ENCODE measurements at places on chromosomes 5 and 9.

- DNase-seq: no peak
These were observed 160.7 kb downstream of the TTC39B start for GRCh38 chr9:15146268-15146700.

GRCh38 chr5:157827423-157827822 is 31.5 kb downstream of the CLINT1 start:
- no peak for DNase-seq

GRCh38 chr9:136653323-136654079 is 9.2 kb upstream of the EGFL7 start:
- no peak for DNase-seq

GRCh38 chr5:67353500-67354450 is 157.2 kb upstream of the CD180 start:
- DNase-seq: no peak

DNA sequence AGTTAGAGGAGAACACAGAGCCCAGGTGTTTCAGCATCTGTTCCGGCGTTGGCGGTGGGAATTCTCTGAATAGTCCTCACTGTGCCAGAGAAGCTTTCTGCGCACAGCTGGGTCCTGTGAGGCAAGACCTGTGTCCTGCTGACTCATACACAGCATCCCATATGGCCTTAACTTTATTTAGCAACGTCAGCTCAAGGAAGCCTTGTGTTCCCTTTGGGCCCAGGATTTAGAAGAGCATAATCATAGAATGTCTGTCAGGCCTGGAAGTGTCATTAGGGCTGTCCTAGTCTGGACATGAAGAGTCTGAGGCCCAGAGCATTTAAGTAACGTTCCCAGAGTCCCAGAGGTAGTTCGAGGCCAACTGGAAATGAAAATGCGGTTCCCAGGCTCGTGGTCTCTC is 188.6 kb upstream of the DMRT1 start:
- no peak for DNase-seq

- DNase-seq: no peak
These were observed 837 bp downstream of the PCDHB2 start for GRCh38 chr5:141095263-141095641.

DNA sequence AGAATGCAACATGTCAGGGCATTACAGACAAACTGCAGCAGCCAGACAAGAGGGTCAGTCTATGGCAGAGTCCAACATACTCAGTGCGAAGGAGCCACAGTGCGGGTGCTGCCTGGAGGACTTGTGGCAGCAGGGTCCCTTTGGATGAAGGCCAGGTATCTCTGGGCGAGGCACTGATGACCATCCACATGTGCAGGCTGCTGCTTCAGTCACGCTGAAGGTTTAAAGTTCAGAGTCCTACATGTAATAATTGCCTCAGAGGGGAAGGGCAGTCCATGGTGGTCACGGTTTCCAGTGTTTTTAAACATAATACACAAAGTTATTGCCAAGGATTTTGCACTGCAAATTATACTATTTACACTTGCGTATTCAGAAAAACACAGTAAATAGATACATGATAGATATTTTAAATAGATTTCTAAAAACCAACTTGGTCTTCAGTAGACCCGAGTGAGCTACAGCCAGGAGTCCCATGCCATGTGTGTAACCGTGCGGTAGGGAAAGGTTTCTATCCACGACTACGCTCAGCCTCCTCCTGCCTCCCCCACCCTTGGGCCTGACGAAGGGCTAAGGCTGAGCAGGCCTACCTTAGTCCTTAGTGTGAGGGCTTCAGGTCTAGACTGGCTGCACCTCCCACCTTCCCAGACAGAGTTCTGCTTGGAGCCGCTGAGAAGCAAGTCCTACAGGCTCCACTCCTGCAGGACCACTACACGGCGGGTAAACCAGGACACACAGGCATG is 76.2 kb downstream of the GPR21 start:
- DNase-seq: no peak

- no peak for DNase-seq
These were observed 383.4 kb downstream of the MLLT3 start for GRCh38 chr9:20238921-20239320.

GRCh38 chr9:72880821-72881220 is 72.0 kb downstream of the ALDH1A1 start:
- no peak for DNase-seq

DNA sequence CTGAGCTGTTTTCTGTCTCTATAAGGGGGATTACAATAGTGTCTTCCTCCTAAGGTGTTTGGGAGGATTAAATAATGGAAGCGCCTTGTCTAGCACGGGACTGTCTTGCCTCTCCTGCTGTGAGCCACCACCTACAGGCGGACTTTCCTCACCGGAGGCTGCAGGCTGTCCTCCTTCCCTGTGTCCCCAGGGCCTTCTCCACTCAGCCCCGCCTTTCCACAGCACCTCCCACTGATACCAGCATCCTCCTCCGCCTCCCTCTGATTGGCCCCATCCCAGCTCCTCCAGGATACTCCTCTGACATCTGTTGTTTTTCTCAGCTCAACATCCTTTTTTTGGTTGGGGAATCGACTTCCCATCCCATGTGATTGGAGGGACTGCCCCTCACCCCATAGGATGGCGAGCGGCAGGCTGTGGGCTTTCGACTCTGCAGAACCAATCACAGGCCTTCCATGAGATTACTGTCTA is 851 bp upstream of the ZDHHC12 start:
- no peak for DNase-seq

- DNase-seq: no peak
These were observed 30.5 kb downstream of the TRIO start for GRCh38 chr5:14173377-14174229.

- DNase-seq: no peak
These were observed 25.0 kb downstream of the LMNB1 start for GRCh38 chr5:126801992-126802294.

DNA sequence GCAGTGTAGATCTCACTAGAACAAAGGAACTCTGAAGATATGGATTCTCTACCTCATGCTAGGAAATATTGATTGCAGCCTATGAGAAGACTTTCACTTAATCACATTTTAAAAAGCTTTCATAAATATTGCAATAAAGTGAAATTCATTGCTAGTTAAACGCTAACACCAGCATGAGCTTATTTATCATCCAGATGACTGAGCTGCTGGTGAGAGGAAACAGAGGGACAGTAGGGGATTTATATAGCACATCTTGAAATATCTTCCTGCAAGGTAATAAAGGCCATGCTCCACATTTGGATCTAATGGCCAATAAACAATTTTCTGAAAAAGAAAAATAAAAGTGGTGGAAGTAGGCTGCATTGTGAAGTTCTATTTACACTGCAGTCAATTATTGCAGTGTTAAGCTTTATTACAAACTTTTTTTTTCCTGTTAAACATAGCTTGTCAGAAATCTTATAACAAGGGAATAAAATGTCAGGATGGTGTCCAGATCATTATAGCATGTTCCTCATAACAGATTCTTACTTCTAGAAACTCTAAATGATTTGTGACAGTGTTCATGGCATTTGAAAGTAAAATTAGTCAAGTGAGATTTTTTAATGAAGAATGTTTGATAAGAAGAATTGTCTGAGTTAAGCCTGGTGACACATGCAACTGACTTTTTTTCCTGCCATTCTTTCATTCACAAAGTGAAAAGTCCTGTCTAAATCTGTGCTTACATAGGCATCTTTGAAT is 342.6 kb downstream of the DMAC1 start:
- no peak for DNase-seq

DNA sequence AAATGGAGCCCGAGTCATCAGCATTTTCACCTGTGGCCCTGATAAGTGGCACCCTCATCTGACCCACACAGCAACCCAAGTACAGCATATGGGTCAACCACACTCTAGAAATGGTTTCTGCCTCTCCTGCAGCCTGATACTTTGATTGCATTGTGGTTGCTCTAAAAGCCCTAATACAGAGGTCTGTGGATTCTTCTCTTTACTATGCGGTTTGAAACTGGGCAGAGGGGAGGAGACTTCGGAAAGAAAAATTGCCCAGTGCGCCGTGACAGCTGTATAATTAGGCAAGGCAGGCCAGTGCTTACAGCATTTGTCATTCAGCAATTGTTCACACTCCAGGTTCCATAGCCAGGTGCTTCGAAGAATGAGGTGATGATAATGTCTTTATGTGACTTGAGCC is 361.0 kb downstream of the NFIB start:
- DNase-seq: no peak

DNA sequence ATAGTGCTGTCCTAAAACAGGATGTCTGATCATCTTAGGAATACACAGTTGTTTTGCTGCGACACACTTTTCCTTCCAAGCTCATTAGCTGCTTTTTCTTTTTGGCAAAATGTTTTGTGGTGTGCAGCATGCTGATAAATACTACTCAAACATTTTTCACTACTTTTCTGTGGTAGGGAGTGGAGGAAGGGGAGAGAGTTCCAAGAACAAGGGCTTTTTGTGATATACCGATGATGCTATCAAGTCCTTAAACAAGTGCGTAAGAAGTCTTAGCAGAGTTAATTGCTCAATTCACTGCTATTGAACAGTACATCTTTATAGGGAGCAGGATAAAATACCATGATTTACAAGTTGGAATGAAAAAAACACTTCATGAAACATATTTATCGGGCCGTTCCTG is 23.6 kb upstream of the TEK start:
- DNase-seq: no peak

- DNase-seq: no peak
These were observed 161.6 kb downstream of the TMEM38B start for GRCh38 chr9:105855987-105856386.

DNA sequence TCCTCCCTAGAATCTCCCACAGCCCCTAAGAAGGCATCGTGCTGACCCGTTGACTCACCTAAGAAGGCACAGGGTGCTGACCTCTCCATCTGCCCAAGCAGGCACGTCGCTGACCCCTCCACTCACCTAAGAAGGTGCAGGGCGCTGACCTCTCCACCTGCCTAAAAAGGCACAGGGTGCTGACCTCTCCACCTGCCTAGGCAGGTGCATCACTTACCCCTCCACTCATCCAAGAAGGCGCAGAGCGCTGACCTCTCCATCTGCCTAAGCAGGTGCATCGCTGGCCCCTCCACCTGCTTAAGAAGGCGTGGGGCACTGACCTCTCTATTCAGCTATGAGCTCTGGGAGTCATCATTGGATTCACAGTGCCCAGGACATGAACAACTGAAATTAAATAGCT is 54.4 kb upstream of the FCN1 start:
- DNase-seq: no peak

DNA sequence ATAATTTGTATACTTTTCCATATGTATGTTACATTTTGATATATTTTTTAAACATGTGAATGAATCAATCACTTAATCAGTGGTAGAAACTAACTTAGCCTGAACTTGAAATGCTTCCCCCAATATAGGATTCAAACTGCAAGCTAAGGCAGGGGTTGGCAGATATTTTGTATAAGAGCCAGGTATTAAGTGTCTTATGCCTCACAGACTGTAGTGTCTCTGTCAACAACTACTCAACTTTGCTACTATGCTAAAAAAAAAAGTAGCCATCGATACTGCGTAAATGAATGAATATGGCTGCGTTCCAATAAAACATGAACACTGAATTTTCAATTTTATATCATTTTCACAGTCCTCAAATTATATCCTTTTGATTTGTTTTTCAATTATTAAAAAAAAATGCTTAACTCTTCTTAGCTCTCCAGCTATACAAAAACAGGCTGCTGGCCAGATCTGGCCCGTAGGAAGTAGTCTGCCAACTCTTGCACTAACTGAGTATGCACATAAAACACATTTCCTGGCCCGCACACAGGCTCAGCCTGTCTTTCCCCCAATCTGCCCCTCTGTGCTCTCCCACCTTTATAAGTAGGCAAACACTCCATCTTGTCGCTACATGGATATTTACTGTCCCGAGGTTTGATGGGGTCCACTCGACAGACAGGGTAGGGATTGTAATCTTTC is 91.8 kb downstream of the SAXO1 start:
- no peak for DNase-seq

- DNase-seq: no peak
These were observed 79.2 kb downstream of the SV2C start for GRCh38 chr5:76162335-76162734.

DNA sequence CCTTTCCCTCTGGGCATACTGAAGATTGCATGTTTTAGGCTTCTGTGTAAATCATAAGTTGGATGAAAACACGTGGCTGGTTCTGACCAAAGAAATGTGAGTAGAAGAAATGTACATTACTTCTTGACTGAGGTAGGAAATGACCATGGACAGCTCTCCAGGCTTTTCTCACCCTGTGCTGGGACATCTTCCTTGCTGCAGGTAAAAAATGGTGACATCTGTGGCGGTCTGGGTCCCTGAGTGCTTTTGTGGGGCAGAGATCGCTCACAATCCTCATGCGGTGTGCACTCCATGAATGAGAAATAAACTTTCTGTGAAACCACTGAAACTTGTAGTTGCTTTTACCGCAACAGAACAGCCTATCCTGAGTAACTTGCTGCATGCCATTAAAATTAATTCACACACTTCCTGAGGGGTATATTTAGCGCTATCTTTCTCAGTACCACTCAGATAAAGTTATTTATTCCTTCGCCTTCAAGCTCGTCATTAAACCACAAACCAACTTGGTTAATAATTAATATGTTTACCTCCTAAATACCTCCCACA is 730.4 kb downstream of the EFNA5 start:
- DNase-seq: no peak

DNA sequence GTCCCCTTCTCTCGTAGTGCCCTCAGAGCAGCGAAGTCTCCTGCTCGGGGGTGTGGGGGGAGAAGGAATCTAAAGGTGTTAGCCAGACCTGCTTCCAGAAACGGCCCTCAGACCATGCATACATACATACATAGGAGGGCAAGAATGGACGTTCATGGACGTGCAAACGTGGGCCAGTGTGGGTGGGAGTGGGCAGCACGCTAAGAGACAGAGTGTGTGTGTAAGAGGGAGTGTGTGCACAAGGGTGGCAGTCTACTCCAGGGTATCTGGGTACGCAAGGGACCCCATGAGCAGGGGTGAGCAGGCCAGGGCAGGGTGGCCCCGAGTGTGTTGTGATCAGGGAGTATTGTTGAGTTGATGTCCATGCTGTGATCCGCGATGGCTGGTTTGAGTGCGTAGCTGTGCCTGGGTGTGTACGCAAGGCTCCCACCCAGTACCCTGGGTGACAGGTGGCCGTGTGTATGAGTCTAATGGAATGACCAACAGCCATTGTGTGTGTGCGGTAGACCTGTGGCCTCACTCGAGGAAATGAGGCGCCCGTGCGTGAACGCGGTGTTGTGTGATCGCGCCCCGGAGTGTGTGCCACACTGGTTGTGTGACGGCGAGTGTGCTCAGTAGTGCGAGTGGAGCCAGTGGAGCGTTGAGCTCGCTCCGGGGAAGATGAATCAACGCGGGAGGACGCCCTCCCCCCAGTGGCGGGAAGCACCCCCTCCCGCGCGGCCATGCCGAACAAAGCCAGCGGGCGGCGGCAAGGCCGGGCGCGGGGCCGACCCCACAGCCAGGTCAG is 826 bp downstream of the GPRIN1 start:
- DNase-seq: no peak

- DNase-seq: no peak
These were observed 17.9 kb downstream of the SLC24A2 start for GRCh38 chr9:19770973-19771372.

DNA sequence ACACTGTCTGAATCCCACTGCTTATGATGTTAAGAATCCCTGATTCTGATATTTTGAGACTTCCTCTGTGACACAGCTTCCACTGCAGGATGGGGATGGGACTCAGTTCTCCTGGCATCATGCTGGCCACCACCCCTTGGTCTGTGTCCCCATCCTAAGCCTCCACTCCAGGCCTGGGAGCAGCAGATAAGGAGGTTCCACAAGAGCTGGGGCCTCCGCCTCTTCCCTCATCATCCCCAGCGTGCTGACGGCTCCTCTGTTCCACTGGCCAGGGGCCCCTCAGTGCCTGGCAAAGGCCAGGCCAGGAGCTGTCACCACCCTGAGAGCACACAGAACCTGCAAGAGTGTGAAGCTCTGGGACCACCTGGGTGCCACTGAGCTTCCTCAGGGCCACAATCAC is 40.6 kb downstream of the CAMK2A start:
- DNase-seq: no peak

GRCh38 chr9:97504381-97505216 is 3.1 kb downstream of the TMOD1 start:
- no peak for DNase-seq

Measured in activated T-helper 1 cell treated with anti-CD3 and anti-CD28 coated beads, Interleukin-2, amount 50 U/mL, for 16 hours (primary cell).